ENCODE measurements at places on chromosomes 16 and 17. TPM values are rescaled to one million over a fixed set of nuclear protein-coding genes. Genes with fewer than 3 reads are reported as not detected.
A peak's percentile ranks its signal among the peaks of the same experiment; 100 is the strongest.

- no peak for DNase-seq
These were observed 452.1 kb upstream of the HSBP1 start for GRCh38 chr16:83355570-83356218.

GRCh38 chr17:9842057-9842758, 16.5 kb downstream of the GLP2R start:
- peak; percentile 49 for DNase-seq

- no peak for DNase-seq
These were observed 28.0 kb downstream of the ADGRG5 start for GRCh38 chr16:57570301-57571070.

DNA sequence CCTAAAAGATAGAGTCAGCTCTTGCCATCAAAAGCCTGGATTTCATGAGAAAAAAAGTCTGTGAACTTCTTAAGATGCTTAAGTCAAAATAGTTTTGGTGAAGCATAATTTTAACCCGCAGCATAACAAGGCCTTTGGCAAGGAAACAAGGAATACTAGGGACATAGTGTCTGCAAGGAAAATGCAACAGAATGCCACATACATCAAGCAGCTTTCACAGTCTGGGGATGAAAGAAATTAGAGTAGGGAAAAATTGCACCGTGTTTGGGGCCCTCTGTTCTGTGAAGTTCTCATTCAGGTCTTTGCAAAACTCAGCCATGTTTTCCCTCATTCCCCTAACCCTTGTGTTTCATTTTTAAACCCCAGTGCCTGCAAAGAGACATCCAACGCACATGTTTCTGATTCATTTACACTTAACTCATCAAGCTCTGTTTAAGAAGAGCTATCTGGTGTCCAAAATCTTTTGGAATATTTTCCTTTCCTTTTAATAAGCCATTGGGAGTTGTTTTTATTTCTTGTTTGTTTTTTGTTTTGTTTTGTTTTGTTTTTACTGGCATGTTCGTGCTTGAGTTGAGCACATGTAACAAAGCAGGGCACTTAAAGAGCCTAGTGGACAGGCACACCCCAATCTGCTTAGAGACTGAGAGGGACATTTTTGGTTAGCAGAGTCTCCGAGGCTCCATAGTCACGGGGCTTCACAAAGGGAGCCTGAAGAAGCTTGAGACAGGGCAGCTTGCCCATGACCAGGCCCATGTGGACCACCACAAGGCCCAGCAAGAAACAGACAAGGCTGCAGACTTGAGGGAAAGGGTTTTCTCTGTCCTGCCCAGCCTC, 116.5 kb downstream of the ANKFN1 start:
- DNase-seq: no peak

DNA sequence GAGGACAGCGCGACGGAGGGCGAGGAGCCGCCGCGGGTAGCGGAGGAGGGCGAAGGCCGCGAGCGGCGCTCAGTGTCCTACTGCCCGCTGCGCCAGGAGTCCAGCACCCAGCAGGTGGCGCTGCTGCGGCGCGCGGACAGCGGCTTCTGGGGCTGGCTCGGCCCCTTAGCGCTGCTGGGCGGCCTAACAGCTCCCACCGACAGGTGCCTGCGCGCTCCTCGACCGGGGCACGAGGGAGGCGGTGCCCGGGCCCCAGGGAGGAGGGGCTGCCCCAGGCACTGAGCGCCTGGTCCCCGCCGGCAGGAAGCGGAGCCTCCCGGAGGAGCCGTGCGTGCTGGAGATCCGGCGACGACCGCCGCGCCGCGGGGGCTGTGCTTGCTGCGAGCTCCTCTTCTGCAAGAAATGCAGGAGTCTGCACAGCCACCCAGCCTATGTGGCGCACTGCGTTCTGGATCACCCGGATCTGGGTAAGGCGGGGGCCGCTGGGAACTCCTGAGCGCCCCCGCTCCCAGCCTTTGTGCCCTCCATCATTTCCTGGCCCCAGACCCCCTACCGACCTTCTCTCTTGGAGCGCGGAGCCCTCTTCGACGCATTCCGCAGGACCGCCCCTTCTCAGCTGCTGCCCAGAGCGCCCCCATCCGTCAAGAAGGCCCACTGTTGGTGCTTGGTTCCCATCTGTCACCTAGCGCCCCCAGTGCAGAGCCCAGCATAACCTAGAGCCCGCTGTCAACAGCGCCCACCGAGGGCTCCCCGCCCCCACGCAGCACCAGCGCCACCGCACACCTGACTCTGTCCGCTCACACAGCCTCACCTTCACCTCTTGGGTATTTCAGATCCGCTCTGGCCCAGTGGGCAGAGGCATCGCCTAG, 3.7 kb downstream of the C17orf50 start:
- DNase-seq: peak; percentile 96

- DNase-seq: no peak
These were observed 59.6 kb downstream of the MAP2K6 start for GRCh38 chr17:69473841-69474831.

DNA sequence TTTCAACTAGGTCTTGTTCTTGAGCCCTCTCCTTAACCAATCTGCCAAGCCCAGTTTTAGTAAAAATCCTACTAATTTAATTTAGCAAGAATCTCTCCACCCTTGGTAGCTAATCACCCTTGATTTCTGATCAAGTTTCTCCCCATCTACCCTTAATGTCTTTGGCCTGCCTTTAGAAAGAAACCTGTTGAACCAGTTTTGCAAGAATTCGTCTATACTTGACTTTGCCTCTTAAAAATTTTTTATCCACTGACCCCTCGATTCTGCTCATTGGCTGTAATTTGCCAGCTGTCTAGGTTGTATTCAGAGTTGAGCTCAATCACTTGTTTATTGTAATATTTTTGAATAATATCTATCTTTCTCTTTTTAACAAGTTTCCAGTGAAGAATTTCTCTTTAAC, 1138.5 kb downstream of the CDH11 start:
- DNase-seq: peak; percentile 16

DNA sequence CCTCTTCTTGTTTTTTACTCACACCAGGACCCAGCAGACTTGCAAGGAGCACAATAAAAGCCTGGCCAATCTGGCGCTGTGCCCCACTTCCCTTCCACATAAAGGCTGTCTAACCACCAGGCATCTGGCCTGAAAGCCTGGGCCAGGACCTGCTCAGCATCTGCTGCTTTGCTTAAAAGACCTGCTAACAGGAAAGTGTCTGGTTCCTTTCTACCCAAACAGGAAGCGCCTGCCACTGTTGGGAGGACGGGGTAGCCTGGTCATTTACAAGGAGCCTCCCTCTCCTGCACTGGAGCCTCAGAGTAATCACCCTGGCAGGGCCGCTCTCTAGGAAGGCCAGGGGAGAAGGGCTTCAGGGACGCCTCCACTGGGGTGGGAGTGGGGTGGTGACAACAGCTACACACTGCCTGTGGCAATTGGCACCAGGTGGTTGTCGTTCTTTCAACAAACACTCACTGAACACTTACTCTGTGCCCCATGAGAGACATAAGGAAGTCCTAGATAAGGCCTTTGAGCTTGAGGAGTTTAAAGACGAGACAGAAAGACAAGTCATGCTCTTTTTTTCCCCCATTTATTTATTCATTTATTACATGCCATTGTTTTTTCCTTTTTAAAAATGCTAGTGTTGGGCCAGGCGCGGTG, 6.3 kb upstream of the MMP28 start:
- DNase-seq: peak; percentile 73

GRCh38 chr17:53012364-53012763, 810.4 kb upstream of the KIF2B start:
- DNase-seq: no peak

- no peak for DNase-seq
These were observed 18.5 kb downstream of the NPRL3 start for GRCh38 chr16:119835-120491.

DNA sequence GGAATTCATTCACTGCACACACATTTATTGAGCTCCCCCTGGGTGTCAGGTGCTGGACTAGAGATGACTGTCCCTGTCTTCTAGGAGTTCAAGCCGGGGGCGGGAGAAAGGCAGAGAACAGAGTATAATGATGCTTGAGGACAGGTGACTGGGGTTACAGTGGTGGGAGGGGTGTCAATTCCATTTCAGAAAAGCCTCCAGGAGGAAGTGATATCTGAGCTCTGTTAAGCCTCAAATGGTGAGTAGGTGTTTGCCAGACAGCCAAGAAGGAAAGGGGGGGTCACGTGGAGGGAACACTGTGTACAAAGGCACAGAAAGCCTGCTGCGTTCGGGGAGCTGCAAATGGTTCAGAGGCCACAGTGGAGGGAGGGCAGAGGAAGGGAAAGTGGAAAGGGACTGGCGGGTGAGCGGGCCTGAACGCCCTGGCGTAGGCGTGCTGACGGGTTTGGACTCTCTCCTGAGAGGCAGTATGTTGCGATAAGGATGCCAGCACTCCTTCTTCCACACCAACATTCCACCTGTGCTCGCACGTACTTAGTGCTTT, 9.7 kb upstream of the NXPH3 start:
- DNase-seq: peak; percentile 80

GRCh38 chr16:2160915-2161551, 5.5 kb downstream of the TRAF7 start:
- DNase-seq: no peak

GRCh38 chr17:40937384-40937819, at the start of gene KRT23:
TSS of gene KRT23 (minus strand) at chr17:40937646. CDS start at chr17:40936603, 1,043 bp downstream.
- no peak for DNase-seq

DNA sequence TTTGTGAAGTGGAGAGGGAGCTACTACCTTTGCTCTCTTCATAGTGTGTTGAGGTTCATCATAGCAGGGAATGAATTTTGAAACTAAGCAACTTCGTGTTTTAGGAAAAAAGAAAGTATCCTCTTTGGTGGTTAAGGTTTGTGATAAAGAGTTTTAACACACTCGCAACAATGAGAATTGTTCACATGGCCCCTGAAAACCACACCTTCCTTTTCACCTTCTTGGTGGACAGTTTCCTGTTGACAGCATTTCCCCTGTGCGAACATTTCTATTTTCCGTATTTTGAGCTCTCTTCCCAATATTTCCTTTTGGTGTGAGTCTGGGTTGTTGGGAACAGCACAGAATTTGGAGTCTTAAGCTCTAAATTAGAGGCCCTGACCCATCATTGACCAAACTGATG, 3.8 kb downstream of the OR4D2 start:
- DNase-seq: no peak

Gene CHP2
- total RNA-seq: 2.0 TPM

Gene CALB2
- 1.8 TPM for total RNA-seq

Gene C16orf74
- 1.4 TPM for total RNA-seq

Gene CAMTA2
- total RNA-seq: 12.5 TPM

Gene RBFOX1
- total RNA-seq: 1.00 TPM

Gene APOBR
- total RNA-seq: 0.13 TPM

Gene GAS7
- total RNA-seq: 25.9 TPM

Gene SEC14L1
- total RNA-seq: 35.3 TPM
